Renal cortical epithelial cell (primary cell): ENCODE measurements at places on chromosomes 2 and 18. TPM values are rescaled to one million over a fixed set of nuclear protein-coding genes. Genes with fewer than 3 reads are reported as not detected.

Gene BAZ2B
- 38.0 and 115 TPM in 2 replicates for total RNA-seq

Gene RAX
- not detected in 2 replicates for total RNA-seq

Gene AQP12B
- not detected in 2 replicates for total RNA-seq

Gene CHRND
- not detected in 2 replicates for total RNA-seq

Gene ZFP36L2
- total RNA-seq = 4.5 and 20.1 TPM in 2 replicates

Gene SPATA3
- total RNA-seq = not detected in 2 replicates

Gene LRRTM4
- 0.10 TPM in 1 of 2 replicates, not detected in the other for total RNA-seq

Gene CXCR4
- 0.52 and 1.6 TPM in 2 replicates for total RNA-seq

Gene CYP26B1
- total RNA-seq = 0.10 TPM in 1 of 2 replicates, not detected in the other

Gene FAM228B
- 11.8 and 13.4 TPM in 2 replicates for total RNA-seq

Gene ICOS
- total RNA-seq = not detected in 2 replicates

Gene COL6A3
- total RNA-seq = 2.5 and 3.6 TPM in 2 replicates

Gene NRBP1
- total RNA-seq = 117 and 126 TPM in 2 replicates

Gene GAL3ST2
- total RNA-seq = 0.17 and 0.70 TPM in 2 replicates

Gene SLC14A1
- total RNA-seq = 0.15 and 0.17 TPM in 2 replicates

Gene ARHGAP15
- not detected in 2 replicates for total RNA-seq

Gene SCN7A
- under 0.01 and 1.8 TPM in 2 replicates for total RNA-seq

Gene HOXD13
- not detected in 2 replicates for total RNA-seq

Gene CRYGD
- total RNA-seq = not detected in 2 replicates

Gene GALNT5
- total RNA-seq = 3.7 and 10.1 TPM in 2 replicates

Gene ACAA2
- total RNA-seq = 66.0 and 110 TPM in 2 replicates

Gene TMEM182
- total RNA-seq = 3.3 and 4.8 TPM in 2 replicates

Gene SPTBN1
- total RNA-seq = 415 and 447 TPM in 2 replicates

Gene ZNF804A
- total RNA-seq = 0.10 TPM in 1 of 2 replicates, not detected in the other

Gene PAX8
- total RNA-seq = 86.5 and 273 TPM in 2 replicates

Gene CPO
- total RNA-seq = 1.1 TPM in 1 of 2 replicates, not detected in the other

Gene GPR35
- 1.6 TPM in 1 of 2 replicates, not detected in the other for total RNA-seq

Gene MATN3
- total RNA-seq = 8.9 and 32.1 TPM in 2 replicates

Gene CFC1
- not detected in 2 replicates for total RNA-seq

Gene RESP18
- not detected in 2 replicates for total RNA-seq

Gene UGT1A4
- total RNA-seq = 1.2 and 3.8 TPM in 2 replicates

Gene PRSS56
- total RNA-seq = not detected in 2 replicates

Gene SGPP2
- total RNA-seq = 49.0 and 88.9 TPM in 2 replicates

Gene DSC3
- total RNA-seq = 0.20 and 0.69 TPM in 2 replicates

Gene SLC9A4
- total RNA-seq = 0.40 and 7.6 TPM in 2 replicates
